ENCODE measurements at places on chromosomes 3 and 15.

- no peak for DNase-seq
These were observed 2.2 kb downstream of the LTF start for GRCh38 chr3:46462511-46462910.

DNA sequence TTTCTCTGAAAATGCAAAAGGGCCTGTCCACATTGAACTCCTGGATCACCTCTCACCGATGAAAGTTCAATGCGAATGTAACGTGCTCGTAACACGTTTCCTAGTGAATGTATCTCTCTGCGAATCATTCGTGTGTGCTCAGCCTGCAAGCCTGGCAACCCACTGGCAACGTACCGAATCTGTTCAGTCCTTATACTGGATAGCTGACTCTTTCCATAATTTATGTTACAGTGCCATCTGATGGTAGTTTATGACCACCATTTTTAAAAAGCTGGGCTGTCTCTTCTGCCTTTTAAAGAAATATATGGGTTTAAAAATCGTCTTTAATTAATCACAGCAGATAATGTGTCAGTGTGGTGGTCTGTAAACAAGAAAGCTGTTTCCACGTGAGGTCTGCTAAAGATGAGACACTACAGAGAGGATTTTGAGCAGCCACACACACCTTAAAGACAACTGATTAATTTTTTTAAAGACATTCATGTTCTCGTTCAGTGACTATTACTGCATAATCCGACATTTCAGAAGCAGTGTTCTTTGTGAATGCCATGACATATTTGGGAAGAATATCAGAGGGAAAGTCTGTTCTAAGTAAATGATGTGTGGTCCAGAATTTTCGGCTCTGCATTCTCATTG lies 69.4 kb upstream of the FOXP1 start:
- no peak for DNase-seq

DNA sequence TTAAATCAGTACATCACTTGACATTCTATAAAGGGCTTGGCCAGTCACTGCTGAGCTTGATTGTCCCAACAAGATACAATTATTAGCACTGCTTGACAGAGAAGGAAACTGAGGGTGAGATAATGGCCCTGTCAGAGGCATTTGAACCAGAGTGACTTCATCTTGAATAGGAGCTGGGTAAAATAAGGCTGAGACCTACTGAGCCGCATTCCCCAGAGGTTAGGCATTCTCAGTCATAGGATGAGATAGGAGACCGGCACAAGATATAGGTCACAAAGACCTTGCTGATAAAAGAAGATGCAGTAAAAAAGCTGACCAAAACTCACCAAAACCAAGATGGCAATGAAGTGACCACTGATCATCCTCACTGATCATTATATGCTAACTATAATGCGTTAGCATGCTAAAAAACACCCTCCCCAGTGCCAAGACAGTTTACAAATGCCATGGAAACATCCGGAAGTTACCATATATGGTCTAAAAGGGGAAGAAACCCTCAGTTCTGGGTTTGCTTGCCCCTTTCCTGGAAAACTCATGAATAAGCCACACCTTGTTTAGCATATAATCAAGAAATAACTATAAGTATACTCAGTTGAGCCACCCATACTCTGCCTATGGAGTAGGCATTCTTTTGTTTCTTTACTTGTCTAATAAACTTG lies 239.1 kb upstream of the SETMAR start:
- no peak for DNase-seq

GRCh38 chr3:127889976-127890650 lies 24.9 kb upstream of the KBTBD12 start:
- DNase-seq = no peak

DNA sequence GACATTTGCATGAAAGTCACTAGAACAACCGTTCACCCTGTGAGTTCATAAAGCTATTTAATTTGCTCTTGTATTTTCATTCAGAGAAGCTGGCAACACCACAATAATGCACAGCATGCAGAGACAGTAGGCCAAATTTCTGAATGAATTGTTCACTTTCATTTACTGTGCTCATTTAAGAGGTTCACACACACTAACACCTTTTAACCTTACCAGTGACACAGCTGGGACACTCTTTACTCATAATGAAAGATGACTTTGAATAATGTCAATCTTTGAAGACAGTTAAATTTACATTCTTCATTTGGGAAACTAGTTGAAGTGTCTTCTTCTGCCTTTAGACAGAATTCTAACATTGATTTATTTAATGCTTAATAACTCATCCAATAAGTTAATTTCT lies 95.7 kb downstream of the ROBO1 start:
- no peak for DNase-seq

GRCh38 chr3:193827040-193827669 lies 234.1 kb downstream of the OPA1 start:
- DNase-seq = no peak

GRCh38 chr15:45393851-45394250 lies 15.5 kb upstream of the GATM start:
- no peak for DNase-seq

DNA sequence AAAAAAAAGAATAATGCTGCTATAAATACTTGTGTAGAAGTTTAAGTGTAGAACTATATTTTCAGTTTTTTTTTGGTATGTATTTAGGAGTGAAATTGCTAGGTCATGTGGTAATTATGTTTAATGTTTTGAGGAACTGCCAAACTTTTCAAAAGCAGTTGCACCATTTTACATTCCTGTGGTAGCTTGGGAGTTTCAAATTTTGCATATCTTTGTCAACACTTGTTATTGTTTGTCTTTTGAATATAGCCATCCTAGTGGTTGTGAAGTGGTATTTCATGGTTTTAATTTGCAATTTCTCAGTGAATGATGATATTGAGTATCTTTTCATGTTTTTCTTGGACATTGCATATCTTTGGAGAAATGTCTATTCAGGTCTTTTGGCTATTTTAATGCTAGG lies 30.4 kb downstream of the SKIL start:
- no peak for DNase-seq

DNA sequence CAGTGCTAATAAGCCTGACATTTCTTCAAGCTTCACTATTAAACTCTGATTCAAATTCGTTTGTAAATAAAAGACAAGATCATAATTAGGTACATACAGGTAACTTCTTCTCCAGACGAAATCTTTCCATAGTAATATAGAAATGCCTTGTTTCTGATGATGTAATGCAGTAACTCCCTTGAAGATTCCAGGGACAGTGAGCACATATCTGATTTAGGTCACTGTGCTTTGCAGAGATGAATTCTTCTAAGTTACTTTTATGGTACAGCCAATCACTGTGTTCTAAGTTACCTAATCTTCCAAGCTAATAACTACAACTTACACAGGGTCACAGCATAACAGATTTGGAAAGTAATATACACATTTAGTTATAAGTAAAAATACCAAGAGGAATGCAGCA lies 27.6 kb downstream of the SLC4A7 start:
- no peak for DNase-seq

DNA sequence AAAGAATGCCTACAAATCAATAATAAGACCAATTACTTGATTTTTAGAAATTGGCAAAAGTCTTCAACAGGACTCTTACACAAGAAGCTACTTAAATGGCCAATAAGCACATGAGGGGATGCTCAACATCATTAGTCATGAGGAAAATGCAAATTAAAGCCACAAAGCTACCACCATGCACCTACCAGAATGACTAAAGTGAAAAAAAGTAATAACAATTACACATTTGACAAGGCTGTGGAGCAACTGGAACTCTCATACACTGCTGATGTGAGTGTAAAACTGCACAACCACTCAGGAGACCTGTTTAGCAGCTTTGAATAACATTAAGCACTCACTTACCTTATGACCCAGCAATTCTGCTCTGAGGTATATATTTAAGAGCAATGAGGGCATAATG lies 68.4 kb downstream of the PPCDC start:
- no peak for DNase-seq
